ENCODE measurements at places on chromosomes 12 and 14.

DNA sequence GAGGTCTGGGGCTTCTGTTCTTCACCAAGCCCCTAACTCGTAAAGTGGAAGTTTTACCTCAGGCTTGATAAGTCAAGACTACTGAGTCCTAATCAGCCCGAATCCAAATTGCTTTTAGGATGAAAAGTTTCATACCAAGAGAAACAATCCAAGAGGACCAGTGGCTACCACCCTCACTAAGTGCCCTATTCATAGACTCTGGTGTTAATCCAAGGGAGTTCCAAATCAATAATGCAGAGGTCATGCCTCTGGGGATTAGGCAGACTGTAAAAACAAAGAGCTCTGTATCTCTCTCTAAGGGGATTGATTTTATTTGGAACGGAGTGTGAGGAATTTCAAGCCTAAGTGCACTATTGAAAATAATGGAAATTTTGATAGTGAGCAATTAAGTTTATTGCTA lies 76.3 kb upstream of the LMNTD1 start:
- no peak for DNase-seq

- no peak for DNase-seq
Measured at GRCh38 chr14:100776681-100777365, 49.1 kb upstream of the MEG3 start.

DNA sequence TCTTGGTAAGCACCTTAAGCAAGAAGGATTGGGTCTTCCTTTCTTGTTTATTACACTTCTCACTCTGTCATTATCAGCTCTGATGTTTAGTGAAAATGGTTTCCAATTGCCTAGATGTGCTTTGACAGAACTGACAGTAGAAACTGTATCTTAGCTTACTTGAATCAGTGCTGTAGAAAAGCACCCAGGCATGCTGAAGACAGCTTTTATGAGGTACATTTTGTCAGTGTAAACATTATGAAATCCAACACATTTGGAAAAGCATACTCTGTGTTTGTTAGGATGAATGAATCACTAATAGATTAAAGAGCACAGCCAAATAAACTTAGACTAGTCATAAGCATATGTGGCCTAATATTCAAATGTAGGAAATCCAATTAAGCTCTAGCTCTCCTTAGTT lies 290.2 kb upstream of the NPAS3 start:
- DNase-seq: no peak

DNA sequence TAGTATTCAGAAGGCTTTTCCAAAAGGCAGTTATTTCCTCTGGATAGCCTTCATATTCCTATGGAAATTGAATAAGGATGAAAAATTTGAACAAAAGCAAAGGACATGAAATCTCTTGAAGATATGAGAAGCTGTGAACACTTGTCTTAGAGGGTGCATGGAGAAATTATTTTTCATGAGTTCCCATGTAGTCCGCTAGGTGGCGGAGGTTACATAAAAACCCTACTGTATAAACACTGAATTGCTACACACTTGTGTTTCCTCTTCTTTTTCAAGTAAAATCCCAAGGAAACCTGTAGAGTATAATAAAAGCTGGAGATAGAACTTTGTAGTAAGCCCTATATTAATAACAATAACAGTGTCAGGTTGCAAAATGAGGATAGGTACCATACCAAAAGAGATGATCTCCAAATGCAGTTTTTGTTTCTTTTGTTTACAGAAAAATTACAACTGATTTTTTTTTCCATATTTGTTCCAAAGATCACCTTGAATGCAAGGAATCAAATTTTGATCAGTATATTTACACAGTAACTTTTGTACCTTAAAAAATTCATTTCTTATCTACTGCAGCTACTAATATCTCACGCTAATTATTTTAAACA lies 37.8 kb upstream of the OR4E1 start:
- peak; percentile 14 for DNase-seq

DNA sequence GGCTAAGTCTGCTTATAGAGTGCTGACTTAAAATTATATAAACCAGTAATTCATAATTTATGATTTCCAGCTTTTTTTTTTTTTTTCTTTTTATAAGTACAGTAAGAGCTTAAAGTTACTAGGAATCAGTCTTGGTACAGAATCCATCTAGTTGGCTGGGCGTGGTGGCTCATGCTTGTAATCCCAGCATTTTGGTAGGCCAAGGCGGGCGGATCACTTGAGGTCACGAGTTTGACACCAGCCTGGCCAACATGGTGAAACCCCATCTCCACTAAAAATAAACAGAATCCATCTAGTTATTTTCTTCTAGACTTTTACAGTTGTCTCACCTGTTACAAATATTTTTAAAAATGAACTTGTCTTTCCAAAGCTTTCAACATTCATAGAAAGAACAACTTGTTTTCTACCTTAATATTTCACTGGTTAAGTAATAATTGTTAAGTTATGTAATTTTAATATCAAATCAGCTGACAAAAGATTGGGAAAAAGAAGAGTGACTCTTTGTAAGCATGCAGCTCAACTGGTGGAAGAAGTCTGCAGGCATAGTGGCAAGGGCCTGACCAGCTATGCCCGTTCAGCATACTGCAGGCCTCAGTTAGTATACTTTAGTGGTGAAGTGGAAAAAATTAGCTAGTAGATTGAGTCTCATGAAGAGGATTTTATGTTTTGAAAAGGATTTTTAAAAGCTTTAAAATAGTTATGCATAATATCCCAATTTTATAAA lies 17.4 kb upstream of the PSMA3 start:
- DNase-seq: no peak

- DNase-seq: no peak
Measured at GRCh38 chr12:26406813-26407212, 211.4 kb downstream of the SSPN start.

GRCh38 chr14:22384167-22384549 lies 204.9 kb downstream of the DAD1 start:
- DNase-seq: no peak

DNA sequence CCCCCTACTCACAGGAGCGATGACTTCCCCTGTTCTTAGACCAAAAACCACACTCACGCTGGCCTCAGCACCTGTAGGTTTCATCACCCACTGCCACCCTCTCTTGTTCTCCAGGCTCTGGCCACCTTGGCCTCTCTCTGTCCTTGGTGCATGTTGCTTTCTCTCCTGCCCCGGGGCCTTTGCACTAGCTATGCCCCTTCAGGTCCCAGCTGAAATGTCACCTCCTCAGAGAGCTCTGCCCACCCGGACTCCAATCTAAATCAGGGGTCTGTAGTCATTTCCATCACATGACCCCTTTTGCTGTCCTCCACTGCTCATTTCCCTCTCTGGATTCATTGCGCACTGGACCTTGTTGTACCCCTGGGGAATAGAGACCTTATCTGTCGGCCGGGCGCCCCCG lies 8.2 kb upstream of the TRPV4 start:
- DNase-seq: no peak

All from muscle of arm (tissue), 14 donors.